ENCODE measurements at places on chromosomes 7 and 10.
A peak's percentile ranks its signal among the peaks of the same experiment; 100 is the strongest.

GRCh38 chr7:38673795-38674194 lies 42.6 kb upstream of the AMPH start:
- DNase-seq: peak; percentile 75

GRCh38 chr10:80924063-80924952 lies 386.6 kb downstream of the SH2D4B start:
- peak; percentile 38 for DNase-seq

DNA sequence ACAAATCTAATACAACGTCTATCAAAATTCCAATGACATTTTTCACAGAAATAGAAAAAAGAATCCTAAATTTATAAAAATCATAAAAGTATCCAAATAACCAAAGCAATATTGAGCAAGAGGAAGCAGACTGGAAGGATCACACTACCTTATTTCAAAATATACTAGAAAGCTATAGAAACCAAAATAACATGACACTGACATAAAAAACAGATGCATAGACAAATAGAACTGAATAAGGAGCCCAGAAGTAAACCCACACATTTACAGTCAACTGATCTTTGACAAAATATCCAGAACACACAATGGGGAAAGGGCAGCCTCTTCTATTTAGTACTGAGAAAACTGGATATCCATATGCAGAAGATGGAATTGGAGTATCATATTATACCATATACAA lies 217.5 kb downstream of the MACC1 start:
- DNase-seq: no peak

DNA sequence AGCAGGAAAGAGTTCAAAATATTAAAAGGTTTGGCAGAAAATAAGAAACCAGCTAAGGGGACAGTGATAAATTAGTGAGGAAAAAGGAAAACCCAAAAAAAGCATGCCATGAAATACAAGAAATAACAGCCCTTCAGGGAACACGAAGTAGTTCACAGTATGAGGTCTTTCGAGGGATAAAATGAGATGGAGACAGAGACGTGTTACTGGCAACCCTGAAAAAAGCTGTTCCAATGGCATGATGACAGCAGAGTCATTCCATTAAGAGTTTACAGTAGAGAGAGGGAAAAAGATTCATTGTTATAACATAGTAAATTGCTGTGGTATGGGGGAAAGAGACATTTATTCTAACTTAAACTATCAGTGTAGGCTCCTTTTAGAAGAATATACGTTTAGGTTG lies 391.2 kb downstream of the ANKRD7 start:
- DNase-seq: no peak

DNA sequence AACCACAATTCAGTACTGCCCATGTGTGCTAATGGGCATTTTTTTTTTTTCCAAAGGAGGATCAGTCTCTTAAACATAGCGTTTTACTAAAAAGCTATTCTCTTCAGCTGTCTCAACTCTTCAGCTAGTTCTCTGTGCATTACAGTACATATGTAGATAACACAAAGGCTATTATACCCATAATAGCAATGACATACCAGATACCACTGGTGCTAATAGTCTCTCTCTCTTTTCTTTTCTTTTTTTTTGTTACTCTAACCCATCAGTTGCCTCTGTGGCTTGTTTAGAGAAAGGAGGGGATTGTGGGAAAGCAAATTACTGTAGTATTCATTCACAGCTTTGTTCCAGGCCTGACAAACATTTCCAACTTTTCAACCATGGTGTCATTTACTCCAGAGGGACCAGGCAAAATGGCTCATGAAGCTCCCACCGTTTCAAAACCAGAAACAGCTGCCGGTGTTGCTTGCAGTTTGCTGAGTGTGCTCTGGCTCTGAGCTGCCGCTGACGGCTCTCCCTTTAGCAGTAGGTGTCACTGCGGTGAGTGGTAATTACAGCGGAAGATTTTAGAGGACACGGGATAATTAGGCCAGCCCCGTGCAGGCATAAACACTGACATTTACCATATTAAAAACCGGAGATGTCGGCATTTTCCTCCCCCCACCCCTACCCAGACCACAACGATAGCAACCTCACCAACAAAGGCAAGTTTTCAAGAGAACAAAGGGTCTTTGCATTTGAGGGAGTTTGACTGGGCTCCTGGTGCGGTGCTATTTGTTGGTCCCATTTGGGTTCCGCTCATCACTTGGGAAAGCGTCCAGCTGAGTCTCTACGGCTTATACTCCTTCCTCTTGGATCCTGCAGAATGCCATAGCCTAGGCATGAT lies 1005.5 kb downstream of the KCNMA1 start:
- no peak for DNase-seq

GRCh38 chr7:130732980-130733930 lies 752 bp downstream of the KLF14 start:
- DNase-seq: peak; percentile 24

DNA sequence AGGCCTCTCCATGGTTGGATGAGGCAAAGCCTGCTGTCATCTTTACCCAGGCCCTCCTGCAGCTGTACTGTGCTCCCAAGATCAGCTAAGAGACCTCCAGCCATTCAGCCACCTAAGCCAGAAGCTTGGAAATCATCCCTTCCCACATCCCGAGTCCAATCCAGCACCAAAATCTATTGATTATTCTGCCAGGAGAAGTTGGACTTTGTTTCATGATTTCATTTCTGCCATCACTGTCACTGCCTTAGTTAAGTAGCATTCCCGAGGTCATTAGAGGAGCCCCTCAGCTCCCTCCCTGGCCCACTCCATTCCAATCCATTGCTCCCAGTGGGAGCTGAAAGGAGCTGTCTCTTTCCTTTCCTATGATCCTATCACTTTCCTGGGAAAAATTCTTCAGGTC lies 14.1 kb downstream of the AKR1E2 start:
- no peak for DNase-seq

GRCh38 chr10:48614481-48615390 lies 9.9 kb upstream of the ARHGAP22 start:
- peak; percentile 63 for DNase-seq

DNA sequence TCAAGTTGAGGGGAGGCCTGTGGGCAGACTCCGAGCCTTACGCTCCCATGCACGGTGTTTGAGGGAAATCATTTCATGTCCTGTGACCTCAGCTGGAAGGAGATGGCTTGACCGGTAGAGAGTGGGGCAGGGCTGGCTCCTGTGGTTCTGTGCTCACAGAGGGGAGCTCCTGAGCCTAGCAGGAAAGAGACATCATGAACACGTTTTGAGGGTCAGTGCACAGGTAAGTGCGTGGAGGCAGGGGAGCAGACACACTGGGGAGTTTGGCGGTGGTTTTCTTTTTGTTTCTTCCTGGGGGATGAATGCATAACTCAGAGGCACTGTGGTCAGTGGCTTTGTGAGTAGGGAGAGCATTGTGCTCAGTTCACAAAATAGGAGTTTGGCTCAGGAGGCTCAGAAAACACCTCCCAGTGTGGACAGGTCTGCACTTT lies 22.5 kb downstream of the ADCY1 start:
- peak; percentile 2 for DNase-seq

DNA sequence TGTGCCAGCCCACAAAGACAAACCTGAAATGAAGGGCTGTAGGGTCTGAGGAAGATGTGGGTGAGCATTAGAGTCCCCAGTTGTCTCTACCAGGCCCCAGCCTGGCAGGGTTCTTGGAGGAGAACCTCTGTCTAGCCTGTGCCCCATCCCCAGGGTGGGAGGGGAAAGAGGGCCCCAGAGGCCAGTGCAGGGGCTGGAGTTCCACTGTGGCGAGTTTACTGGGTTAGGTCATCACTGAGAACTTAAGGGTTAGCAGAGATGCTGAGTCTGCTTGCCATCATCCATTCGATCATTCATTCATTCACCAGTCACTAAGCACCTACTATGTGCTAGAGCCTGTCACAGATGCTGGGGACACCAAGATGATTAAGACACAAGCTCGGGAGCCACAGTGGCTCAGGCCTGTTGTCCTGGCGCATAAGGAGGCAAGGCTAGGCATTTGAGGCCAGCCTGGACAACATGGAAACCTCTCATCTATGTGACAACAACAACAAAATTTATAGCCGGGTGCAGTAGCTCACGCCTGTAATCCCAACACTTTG lies 2.6 kb downstream of the ANKRD2 start:
- DNase-seq: no peak

Data from AG20443 (cell line).